ENCODE measurements at places on chromosomes 2 and 18.

GRCh38 chr2:90207454-90208058 is 1516.1 kb downstream of the RPIA start:
- no peak for DNase-seq

GRCh38 chr18:62863579-62864001 is 148.2 kb downstream of the PHLPP1 start:
- DNase-seq = no peak

GRCh38 chr2:161269111-161269510 is 39.1 kb upstream of the PSMD14 start:
- DNase-seq = no peak

- no peak for DNase-seq
Observed at GRCh38 chr2:173090973-173091660, 15.5 kb downstream of the MAP3K20 start.

Measured in stimulated activated naive CD4-positive, alpha-beta T cell treated with Interleukin-2 at 50 U/mL for 16 hours (primary cell).